ENCODE measurements at places on chromosomes 16 and 17.
A peak's percentile ranks its signal among the peaks of the same experiment; 100 is the strongest.

DNA sequence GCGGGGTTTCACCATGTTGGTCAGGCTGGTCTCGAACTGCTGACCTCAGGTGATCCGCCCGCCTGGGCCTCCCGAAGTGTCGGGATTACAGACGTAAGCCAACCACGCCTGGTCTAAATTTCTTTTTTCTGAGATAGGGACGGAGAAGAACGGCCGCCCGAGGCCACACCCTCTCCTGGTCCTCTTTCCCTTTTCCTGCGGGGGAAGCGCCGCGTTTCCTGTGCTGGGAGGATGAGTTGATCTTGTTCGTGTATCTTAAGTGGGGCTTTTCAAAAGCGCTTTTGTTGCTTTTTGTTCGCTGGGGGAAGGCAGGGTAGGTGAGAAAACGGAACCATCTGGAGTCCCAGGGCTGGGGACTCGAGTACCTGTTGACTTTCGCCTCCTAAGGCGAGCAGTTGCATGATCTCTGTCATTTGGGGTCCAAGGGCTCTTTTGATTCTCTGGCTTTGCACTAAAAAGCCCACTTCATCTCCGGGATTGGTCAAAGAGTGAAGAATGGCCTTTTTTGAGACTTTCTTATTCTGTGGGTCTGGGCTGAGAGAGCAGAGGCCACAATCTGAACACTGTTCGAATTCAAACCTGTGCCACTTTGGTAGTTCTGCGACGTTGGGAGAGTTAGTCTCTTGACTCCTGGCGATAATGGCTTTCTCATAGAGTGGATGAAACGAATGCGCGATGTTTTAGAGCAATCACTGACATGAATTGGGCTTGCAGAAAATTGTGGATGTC lies 1.3 kb downstream of the FUS start:
- peak; percentile 24 for DNase-seq

DNA sequence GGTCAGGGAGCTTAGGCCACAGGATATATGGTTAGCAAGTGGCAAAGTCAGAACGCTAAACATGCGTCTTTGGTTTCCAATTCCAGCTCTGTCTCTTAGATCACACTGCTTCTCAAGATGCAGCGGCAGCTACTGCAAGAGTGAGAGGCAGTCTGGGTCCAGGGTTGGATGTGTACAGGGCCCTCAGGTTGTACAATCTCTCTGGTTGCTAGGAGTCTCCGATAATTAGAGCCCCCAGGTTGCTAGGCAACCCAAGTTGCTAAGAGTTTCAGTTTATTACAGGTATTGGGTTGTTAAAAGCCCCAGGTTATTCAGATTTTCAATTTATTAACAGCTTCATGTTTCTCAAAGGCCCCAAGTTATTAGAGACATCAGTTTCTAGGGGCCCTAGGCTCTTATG lies 15.5 kb upstream of the SPACA3 start:
- no peak for DNase-seq

- no peak for DNase-seq
Measured at GRCh38 chr16:9139965-9140364, 48.5 kb downstream of the HAPSTR1 start.

GRCh38 chr17:42704837-42705494 lies 22.6 kb downstream of the CNTNAP1 start:
- no peak for DNase-seq

- no peak for DNase-seq
Measured at GRCh38 chr16:77843405-77843804, 55.0 kb downstream of the VAT1L start.

DNA sequence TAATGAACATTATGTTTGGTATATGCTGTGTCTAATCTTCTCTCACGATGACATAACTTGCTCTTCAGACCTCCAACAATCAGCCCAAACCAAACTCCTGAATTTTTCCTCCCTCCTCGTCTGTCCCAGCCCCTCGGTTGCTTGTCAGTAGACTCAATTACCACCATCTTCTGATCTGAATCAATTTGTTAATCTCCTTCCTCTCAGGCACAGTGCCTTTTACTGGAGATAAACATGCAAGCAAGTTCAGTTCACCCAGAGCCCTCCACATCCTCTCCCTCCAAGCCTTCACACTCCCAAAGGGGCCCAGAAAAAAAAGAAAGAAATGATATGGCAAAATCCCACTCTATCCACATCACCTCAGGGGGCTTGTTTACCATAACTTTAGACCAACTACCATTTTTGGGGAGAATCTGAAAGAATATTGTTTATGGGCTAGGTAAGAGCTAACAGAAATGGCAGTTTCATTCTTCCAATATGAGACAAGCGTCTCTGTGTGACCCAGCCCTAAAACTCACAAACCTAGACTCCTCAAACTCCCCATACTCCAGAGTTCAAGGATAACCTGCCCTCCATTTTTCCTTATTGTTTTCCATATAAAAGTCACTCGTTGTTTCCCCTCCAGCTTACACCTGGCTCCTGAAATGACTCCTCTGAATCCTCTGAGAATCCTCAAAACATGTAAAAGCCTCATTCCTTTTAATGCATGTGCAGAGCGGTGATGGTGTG lies 1.5 kb downstream of the TEX2 start:
- no peak for DNase-seq

DNA sequence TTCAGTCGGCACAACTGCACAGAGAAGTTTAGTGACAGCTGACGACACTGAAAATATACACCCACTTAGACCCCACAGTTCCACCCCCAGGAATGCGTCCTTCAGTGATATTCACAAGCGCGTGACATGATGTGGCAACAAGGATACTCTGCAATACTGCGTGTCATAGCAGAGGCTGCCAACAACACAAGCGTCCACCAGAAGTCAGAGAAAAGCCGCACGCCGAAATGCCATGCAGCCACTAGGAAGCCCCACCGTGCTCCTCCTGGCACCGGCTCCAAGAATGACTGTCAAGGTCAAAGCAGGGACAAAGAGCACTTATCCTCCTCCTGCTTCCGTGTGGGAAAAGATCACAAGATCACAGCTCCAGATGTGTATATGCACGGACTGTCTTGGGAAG lies 3.5 kb downstream of the ATP2A3 start:
- DNase-seq, result peak; percentile 60

GRCh38 chr16:77157346-77158058 lies 33.5 kb upstream of the MON1B start:
- no peak for DNase-seq

DNA sequence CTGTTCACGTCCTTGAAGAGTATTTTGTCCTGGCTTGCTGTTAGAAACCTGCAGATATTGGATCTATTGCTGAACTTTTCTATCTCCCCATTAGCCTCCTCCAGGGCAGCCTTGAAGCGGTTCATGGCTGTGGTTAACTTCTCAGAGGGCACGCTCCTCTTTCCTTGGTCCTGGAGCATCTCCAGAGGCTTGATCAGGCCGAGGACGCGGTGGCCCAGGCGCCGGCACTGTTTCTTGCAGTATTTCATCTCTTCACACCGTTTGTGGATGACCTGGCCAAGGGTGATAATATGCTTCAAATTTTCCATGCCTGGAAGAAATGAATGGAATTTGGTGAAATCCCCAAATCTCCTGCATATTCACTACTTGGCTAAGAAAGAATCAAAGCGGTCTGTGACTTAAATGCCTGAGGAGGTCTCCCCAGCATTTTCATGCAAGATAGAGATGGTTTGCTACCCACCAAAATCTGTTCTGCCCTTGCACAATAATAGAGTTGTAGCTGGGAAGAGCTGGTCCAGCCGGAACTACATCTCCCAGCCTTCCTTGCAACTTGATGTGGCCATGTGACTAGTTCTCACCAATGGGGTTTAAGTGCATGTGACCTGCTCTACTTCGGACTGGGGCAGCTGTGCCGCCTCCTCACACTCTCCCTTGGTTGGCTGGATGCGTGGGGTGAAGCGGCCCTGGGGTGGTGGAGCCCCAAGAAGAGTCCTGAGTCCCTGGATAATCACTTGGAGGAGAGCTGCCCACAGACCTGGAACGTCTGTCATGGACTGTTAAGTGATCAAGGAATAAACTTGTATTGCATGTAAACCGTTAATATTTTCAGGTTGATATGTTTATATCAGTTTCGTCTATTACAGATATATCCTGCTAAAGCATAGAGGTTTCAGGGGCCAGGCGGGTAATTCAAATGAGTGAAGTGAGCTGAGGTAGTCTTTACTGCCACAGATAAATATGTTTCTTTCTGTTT lies 4.9 kb downstream of the MLKL start:
- peak; percentile 80 for DNase-seq

DNA sequence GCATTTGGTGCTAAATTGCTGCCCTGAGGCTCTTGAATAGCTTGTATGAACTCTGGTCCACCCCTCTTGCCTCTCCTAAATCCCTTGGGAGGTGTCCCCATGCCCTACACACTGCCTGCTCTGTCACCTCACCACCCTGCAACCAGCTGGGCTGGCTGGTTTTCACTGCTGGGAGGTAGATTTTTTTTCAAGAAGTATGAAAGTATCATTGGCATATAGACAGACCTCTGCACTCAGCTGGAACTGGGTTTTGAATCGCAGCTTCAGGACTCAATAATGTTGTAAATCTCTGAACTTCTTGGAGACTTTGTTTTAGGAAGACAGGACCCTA lies 184.9 kb downstream of the MSI2 start:
- no peak for DNase-seq

DNA sequence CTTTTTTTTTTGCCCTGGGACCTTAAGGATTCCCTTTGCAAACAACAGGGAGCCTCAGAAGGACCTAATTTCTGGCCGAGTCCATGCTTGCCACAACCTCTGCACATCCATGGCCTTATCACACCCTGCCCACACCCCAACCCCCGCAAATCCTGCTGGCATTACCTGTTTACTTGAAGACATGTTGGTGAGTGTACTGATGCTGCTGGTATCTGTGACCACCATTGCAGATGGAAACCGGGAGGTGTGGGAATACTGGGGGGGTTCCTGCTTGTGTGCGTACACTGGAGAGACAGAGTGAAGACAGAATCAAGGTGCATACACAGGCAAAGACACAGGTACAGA lies 46.0 kb downstream of the HNF1B start:
- DNase-seq, result no peak

GRCh38 chr17:15012351-15012980 lies 252.7 kb downstream of the PMP22 start:
- DNase-seq, result no peak

GRCh38 chr16:72832621-72833248 lies 215.2 kb downstream of the ZFHX3 start:
- peak; percentile 52 for DNase-seq

- no peak for DNase-seq
Measured at GRCh38 chr17:34667656-34668055, 88.3 kb downstream of the TMEM132E start.

DNA sequence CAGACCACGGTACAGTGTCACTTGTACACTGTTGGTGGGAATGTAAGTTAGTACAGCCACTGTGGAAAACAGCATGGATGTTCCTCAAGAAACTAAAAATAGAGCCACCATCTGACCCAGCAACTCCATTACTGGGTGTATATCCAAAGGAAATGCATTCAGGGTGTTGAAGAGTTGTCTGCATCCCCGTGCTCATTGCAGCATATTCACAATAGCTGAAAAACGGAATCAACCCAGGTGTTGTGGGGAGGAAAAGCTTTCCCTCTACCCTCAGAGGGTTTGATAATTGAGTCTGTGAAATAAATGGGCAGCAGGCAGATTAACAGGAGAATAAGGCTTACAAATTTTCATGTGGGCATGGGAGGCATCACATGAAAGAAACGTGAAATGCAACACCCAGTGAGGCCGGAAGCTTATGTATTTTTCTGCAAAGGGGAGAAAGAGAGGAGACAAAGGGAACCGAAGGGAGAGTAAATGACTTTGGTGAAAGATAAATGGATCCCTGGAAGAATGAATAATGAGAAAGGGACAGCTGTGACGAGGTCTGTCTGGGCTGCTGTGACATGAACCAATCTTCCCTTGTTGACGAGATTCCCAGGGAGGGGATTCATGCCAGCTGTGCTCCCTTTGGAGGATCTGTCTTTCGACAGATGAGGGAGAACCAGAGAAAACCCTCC lies 106.2 kb downstream of the KCNJ12 start:
- no peak for DNase-seq

- DNase-seq, result no peak
Measured at GRCh38 chr17:57370037-57370581, 113.8 kb downstream of the MSI2 start.

DNA sequence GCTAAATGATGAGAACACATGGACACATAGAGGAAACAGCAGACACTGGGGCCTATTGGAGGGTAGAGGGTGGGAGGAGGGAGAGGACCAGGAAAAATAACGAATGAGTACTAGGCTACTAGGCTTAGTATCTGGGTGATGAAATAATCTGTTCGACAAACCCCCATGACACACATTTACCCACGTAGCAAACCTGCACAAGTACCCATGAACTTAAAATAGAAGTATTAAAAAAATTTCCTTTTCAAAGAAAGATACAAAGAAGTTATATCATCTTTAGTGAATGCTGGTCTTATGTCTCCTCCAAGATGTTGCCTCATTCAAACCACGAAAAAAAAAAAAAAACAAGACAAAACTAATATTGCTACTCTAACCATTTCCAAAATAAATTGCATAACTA lies 31.7 kb downstream of the MBTD1 start:
- no peak for DNase-seq

DNA sequence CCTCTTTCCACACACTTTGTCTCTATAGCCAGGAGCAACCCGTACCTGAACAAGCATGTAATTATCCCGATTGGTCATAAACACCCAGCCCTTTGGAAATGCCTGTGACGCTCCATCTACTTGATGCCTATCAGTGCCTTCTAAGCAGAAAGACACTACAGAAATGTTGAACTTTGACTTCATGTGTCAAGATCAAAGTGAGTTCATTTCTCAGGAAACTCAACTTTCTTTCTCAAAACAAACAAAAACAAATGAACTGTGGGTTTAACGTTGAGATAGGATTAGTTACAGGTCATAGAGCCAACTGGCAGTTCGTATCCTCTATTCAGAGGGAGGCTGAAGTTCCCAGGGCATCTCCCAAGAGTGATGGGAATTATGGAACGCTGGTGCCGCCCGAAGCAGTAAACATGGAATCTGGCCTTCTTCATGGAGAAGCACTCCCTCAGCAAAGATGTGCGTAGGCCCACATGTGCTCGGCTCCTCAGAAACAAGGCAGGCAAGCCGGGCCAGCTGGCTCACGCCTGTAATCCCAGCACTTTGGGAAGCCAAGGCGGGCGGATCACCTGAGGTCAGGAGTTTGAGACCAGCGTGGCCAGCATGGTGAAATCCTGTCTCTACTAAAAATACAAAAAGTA lies 9.5 kb downstream of the SLC6A4 start:
- no peak for DNase-seq

All from CD4-positive, alpha-beta T cell treated with Interleukin-15 for 1 hour (primary cell).